ENCODE measurements at places on chromosomes 12 and 14. TPM values are rescaled to one million over a fixed set of nuclear protein-coding genes. Genes with fewer than 3 reads are reported as not detected.

DNA sequence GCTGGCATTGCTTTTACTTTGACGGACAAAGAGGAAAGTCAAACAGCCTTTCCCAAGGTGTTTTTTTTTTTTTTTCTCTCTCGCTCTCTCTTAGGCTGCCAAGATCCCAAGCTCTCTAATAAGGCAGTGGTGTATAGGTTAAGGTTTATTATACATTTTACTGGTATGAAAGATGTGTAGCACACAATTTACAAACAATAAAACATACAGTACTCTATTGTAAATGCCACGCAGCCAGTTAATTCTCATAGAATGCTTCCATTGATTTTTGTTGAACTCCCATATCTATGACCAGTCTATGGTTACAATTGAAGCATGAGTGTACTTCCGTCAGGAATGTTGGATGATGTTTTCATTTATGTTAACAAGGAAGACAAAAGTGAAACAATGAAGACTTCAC lies 106.4 kb upstream of the GSC start:
- no peak for DNase-seq

GRCh38 chr12:119915894-119916510 lies 38.9 kb upstream of the CIT start:
- DNase-seq = no peak

DNA sequence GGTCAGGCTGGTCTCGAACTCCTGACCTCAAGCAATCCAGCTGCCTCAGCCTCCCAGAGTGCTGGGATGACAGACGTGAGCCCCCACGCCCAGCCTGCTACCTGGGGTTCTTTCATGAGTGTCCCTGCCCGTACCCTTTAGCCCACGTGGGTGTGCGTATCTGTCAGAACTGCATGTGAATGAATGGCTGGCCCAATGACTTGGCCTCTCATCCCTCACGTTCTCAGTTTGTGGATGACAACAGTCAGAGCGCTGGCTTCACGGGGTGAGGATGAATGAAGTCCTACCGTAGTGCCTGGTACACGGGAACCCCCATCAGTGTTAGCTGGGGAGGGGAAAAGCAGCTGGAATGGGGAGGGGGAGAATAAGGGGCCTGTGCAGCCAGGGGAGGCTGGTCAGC lies 16.1 kb upstream of the ZDHHC22 start:
- no peak for DNase-seq

Gene OR6C2
- total RNA-seq = not detected

DNA sequence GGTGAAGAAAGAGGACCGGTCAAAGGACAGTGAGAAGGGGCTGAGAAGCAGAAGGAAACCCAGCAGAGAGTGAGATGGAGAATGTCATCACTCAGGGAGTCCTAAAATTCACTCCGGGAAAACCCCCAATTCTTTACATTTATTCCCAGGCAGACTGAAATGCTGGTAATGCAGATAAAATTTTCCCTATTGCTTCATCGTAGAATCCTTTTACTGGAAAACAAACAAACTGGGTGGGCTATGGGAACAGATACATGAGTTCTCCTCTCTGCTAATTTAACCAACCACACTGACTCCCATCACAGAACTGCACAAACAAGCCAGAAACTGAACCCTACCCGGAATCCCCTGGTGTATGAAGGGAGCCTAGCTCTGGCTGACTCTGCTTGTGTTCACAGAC lies 20.9 kb downstream of the HEBP1 start:
- no peak for DNase-seq

DNA sequence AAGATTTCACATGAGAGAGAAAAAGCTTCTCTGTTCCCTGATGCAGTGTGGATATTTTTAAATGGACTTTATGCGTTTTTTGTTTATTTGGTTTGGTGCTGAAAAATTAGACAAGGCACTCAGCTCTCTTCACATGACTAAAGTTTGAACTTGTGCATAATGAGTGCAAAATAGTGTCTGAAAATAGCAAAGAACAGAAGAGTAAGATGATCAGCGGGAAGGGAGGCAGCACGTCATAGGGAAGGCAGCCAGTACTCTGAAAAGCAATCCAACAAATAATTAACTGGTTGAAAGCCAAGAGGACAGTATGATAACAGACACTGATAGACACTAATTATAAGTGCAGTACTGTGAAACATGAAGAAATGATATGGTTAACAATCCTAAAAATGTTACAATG lies 46.6 kb upstream of the CDKN3 start:
- DNase-seq = no peak

DNA sequence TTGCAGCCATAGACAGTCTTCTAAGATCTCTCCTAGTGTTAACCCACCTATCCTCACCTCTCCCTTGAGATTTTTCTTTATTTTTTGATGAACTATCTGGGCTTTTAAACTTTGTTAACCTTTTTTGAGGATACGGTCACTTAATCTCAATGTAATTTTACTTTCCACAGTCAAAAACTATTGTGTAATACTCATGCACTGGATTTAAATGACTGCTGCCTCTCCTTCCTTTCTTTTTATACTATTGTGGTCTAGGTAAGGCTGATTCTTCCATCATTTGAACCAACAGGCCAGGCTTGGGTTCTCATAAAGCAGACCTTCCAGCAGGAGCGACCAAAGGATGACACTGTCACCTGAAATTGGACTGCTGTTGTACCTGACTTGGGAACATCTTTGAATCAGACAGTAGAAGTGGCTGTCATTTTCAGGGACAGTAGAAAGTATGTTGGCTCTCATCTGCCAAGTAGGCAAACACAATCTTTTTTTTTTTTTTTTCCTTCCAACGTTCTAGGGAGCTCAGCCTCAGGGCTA lies 689 bp upstream of the PDE3A start:
- DNase-seq = no peak

Gene MORN3
- total RNA-seq = 1.6 TPM

GRCh38 chr12:50224026-50224692 lies 57.0 kb upstream of the CERS5 start:
- no peak for DNase-seq

Measured in pulmonary artery endothelial cell (primary cell).